Activated CD4-positive, alpha-beta T cell treated with anti-CD3 and anti-CD28 coated beads, Interleukin-2, amount 10 ng/mL, durations not matched to agents 24 days and 14 days (primary cell): ENCODE measurements at places on chromosomes 7 and 10. TPM values are rescaled to one million over a fixed set of nuclear protein-coding genes. Genes with fewer than 3 reads are reported as not detected.

ANKRD61 gene
- 0.31 and 0.58 TPM in 2 replicates for total RNA-seq

ORC5 gene
- 33.4 and 35.8 TPM in 2 replicates for total RNA-seq

ZNF316 gene
- total RNA-seq, result 28.8 and 29.4 TPM in 2 replicates

C10orf53 gene
- total RNA-seq, result not detected in 2 replicates

IFIT1B gene
- not detected in 2 replicates for total RNA-seq

SLC13A1 gene
- total RNA-seq, result not detected in 2 replicates

CYP3A4 gene
- total RNA-seq, result not detected in 2 replicates

SFTPA1 gene
- total RNA-seq, result not detected in 2 replicates

PNLIPRP2 gene
- total RNA-seq, result not detected in 2 replicates

SEMA4G gene
- total RNA-seq, result 1.4 and 1.8 TPM in 2 replicates

GATA3 gene
- total RNA-seq, result 79.7 and 81.0 TPM in 2 replicates

RELN gene
- not detected in 2 replicates for total RNA-seq

GPR158 gene
- not detected in 2 replicates for total RNA-seq

PRKCQ gene
- total RNA-seq, result 36.0 TPM in 2 replicates

MEOX2 gene
- not detected in 2 replicates for total RNA-seq

INSYN2A gene
- total RNA-seq, result not detected in 2 replicates

PAPOLB gene
- not detected in 2 replicates for total RNA-seq

SPAM1 gene
- not detected in 2 replicates for total RNA-seq

LIPN gene
- total RNA-seq, result not detected in 2 replicates

HOGA1 gene
- total RNA-seq, result not detected in 2 replicates

CRHR2 gene
- not detected in 2 replicates for total RNA-seq

POM121 gene
- total RNA-seq, result 69.7 and 70.2 TPM in 2 replicates

PNLIPRP3 gene
- total RNA-seq, result not detected in 2 replicates

AGAP9 gene
- total RNA-seq, result 8.6 and 9.8 TPM in 2 replicates

ARHGAP22 gene
- not detected in 2 replicates for total RNA-seq
